ENCODE measurements at places on chromosomes 5 and 9.
A peak's percentile ranks its signal among the peaks of the same experiment; 100 is the strongest.

GRCh38 chr5:40306869-40307487, 372.7 kb upstream of the PTGER4 start:
- no peak for DNase-seq

- peak; percentile 77 for DNase-seq
Measured at GRCh38 chr5:142151436-142152383, 43.1 kb downstream of the NDFIP1 start.

GRCh38 chr9:76289042-76289441, 105.2 kb downstream of the RFK start:
- DNase-seq = no peak

GRCh38 chr9:32384002-32384363, 460 bp upstream of the ACO1 start:
- no peak for DNase-seq

GRCh38 chr5:312845-313244, 8.7 kb upstream of the AHRR start:
- DNase-seq = no peak

- peak; percentile 78 for DNase-seq
Measured at GRCh38 chr5:139422307-139422893, 16.9 kb downstream of the DNAJC18 start.

GRCh38 chr5:116359592-116359991, 215.0 kb downstream of the SEMA6A start:
- no peak for DNase-seq

GRCh38 chr5:122756264-122756911, 18.5 kb upstream of the SNX2 start:
- DNase-seq = peak; percentile 69

GRCh38 chr9:120312031-120312430, 267.9 kb downstream of the CDK5RAP2 start:
- DNase-seq = no peak

GRCh38 chr5:171484460-171484899, 65.0 kb downstream of the FGF18 start:
- DNase-seq = peak; percentile 31

GRCh38 chr9:95073918-95074317, 243.6 kb downstream of the FANCC start:
- no peak for DNase-seq

DNA sequence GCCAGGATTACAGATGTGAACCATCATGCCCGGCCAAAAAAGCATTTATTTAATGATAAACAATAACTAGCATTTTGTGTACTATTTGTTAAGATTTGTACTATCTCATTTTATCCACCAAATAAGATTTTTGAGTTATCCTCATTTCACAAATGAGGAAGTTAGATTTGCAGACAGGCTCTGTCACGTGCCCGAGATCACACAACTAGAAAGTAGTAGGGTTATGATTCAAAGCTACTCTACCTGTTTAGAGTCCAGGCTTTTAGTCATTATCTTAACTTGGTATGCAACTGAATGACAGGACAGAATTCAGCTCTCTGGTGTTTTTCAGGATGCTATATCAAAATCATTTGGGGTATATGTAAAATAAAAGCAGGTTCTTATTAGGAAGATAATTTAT, 20.5 kb downstream of the RANBP17 start:
- DNase-seq = no peak

DNA sequence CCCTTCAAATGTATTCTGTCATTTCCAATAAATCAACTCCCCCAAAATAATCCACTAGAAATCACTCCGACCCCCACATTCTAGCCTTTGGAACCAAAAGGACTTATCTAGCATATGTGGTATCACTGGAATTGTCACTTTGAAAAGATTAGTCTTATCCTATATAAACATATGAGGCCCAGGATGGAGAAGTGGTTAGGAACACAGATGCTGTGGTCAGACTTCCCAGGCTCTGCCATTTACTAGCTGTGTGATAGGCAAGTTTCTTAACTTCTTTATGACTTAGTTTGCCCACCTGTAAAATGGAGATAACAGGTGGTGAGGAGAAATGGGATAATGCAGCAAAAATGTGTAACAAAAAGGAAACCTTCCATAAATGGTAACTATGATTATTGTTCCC, 62.0 kb upstream of the GLRX start:
- DNase-seq = no peak

GRCh38 chr9:114611516-114612271, 603 bp downstream of the TMEM268 start:
- peak; percentile 76 for DNase-seq

GRCh38 chr5:92147798-92148197, 764.7 kb upstream of the ARRDC3 start:
- DNase-seq = no peak

- DNase-seq = peak; percentile 57
Measured at GRCh38 chr5:131379723-131380122, 115.9 kb downstream of the CDC42SE2 start.

DNA sequence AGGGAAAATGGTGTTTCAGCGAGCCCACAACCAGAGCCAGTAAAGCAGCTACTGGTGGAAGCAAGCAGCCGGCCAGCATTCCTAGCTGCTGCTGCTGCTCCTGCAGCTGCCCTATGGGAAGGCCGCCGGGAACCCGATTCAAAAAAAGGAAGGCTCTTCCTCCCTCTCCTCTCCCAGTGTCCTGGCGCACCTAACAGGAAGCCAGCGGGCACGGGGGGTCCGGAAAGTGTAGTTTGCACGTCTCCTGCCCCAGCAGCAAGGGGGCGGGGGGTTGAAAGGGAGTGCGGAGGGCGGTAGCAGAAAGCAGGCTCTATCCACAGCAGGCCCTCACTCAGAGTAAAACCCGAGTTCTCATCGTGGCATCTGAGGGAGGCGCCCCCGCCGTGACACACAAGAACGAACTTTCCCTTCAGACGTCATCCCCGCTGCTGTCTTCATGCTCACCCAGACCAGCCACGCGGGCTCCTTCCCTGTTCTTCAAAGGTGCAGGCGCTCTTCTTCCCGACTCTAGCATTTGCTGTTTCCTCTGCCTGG, 16.5 kb downstream of the GRXCR2 start:
- DNase-seq = peak; percentile 52

DNA sequence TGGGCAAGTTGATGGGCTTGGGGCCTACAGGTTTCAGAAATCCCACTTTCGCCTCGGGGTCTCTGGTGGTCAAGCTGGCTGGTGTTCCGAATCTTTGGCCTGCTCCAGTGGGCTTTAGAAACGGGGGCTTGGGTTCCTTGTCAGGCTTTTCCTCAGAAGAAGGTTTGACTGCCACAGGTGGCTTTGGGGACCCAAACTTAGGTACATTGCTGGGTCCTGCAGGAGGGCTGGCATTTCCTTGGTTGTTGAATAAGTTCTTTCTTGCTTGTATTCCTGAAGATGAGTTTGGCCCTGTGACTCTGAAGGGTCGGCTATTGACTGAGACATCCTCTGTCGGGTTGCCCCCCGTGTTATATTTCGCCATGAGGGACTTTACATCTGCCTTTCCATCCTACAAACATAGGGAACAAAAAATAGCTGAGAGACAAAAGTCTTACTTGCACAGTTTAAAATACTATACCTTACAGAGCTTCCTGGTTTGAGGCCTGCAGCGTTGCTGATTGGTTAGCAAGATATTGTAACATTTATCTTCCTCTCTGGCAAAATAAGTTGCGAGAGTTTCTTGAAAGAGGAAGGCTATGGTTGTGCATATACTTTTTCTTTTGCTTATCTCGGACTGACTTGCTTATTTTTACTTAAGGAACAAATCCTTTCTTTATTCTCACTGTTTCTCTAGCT, 16.6 kb downstream of the FYB1 start:
- DNase-seq = no peak

- DNase-seq = peak; percentile 67
Measured at GRCh38 chr9:5186416-5187169, 1.2 kb upstream of the INSL6 start.

- peak; percentile 54 for DNase-seq
Measured at GRCh38 chr9:121261107-121261460, 6.9 kb upstream of the GSN start.

- DNase-seq = no peak
Measured at GRCh38 chr9:109923471-109923760, 143.4 kb downstream of the PALM2AKAP2 start.

DNA sequence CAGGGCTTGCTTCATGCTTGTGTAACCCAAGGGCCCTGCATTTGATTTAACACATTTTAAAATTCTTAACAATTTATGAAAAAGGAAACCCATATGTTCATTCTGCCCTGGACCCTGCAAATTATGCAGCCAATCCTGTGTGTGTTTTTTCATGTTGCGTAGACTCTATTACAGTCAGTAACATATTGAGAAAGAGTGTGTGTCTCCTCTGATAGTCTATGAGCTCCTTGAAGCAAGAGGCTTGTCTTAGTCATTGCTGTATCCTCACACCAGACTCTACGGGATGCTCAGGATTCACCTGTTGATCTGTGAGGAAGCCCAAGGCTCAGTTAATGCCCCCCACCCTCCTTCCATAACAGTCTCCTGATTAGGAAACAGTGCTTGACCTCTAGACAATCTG, 177.3 kb upstream of the DMAC1 start:
- DNase-seq = no peak

- DNase-seq = no peak
Measured at GRCh38 chr5:56507351-56507930, 274.3 kb upstream of the ANKRD55 start.

DNA sequence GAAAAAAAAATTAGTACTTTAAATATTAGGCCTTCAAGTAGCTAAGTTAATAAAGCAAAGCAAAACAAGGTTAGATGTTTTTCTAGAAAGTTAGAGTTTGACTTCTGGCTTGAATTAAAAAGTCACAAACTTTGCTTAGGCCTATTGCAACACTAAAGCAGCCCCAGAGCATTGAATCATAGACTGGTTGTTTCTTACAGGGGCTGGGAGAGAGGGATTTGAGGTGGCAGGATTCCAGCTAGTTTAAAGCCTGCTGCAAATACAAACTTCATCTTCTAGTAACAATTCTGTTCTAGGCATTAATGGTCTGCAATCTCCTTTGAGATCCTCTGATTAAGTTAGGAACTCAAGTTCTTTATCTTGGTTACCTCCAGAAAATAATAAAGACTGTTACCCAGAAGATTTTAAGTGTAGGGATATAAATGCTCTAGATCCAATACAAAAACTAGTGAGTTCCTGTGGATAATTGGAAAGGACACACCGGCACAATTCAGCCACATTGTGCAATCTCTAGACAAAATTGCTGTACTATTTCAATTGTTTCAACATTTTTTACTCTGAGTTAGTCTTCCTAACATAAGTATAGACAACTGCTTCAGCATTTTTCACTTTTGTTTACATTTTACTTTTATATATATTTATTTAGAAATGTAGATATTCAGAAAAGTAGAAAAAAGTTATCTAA, 12.6 kb downstream of the OR13C5 start:
- DNase-seq = peak; percentile 47

- no peak for DNase-seq
Measured at GRCh38 chr9:27586304-27586703, 13.0 kb upstream of the C9orf72 start.

- no peak for DNase-seq
Measured at GRCh38 chr5:58121391-58121790, 338.5 kb downstream of the PLK2 start.

DNA sequence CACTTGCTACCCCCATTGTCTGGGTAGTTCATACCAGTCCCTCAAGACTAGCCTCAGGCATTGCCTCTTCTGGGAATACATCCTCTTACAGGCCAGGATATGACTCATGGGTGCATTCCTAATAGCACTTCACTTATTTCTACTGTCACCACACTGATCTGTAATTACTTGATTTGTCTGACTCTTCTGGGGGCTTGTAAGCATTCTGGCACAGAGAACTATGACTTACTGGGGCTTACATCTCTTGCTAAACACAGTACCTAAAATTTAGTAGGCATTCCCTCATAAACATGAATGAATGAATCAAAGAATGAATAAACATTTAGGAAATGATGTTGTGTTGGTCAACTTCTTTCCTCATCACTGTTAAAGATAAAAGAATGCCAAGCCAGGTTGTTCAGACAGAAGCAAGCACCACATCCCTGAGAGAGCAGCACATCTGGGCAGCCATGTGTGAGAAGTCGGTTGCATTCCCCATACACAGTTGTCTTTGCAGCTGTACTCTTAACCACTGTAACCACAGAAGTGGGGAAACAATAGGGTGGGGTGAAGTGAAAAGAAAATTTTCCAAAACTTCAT, 27.6 kb downstream of the IL7R start:
- DNase-seq = peak; percentile 97

DNA sequence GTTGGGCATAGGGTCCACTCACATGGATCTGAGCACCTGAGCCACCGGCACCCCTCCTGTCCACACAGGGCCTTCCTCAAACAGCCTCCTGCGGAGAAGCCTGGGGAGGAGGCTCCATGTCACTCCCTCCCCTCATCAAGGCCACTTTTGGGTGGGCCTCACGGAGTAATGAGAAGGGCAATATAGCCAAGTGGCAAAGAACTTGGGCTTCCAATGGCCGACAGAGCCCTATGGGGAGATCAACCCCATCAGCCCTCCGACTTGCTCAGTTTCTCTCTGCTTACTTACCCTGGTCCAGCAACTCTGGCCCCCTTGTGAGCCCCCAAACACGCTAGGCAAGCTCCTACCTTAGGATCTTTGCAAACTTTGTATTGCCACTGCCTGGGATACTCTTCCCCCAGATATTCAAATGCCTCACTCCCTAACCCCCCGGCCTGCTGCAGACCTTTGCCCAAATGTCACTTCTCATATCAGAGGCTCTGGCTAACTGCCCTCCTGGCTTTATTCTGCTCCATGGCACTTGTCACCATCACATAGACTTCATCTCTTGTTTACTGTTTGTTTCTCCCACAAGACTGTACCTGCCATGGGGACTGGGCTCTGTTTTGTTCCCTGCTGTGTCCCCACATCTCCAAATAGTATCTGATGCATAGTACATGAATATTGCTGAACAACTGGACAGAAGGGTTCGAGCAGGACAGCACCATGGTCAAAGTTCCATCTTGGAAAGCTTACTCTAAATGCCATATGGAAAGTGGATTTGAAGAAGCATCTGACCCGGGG, 220.8 kb downstream of the FSTL4 start:
- DNase-seq = no peak

DNA sequence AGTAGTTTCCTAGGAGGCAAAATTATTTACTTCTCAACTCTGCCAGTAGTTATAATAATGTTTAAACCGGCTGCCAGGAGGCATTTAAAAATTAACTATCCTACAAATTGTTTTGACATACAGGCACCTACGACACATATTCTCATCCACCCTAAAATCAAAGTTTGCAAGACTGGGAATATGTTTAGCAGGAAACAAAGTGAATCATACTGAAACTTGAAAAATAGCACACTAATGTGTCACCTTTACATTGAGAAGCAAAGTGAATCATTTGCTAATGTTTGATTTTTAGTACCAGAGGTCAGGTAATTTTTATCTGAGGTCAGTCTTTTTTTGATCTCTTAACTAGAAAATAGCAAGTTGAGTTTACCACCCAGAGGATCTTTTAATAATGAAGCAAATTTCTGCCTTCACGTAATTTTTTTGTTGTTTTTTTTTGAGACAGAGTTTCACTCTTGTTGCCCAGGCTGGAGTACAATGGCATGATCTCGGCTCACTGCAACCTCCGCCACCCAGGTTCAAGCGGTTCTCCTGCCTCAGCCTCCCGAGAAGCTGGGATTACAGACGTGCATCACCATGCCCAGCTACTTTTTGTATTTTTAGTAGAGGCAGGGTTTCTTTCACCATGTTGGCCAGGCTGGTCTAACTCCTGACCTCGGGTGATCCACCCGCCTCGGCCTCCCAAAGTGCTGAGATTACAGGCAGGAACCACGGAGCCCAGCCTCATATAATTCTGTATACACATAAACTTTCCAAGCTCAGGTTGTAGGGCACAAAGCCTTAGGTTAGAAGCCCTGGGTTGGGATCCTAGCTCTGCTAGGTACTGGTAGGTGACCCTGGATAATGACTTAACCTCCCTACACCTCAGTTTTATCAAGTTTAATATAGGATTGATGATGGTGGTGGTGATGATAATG, 124.3 kb downstream of the UGCG start:
- peak; percentile 81 for DNase-seq

All from EH (cell line).